ENCODE measurements at places on chromosomes 16 and 17.
A peak's percentile ranks its signal among the peaks of the same experiment; 100 is the strongest.

DNA sequence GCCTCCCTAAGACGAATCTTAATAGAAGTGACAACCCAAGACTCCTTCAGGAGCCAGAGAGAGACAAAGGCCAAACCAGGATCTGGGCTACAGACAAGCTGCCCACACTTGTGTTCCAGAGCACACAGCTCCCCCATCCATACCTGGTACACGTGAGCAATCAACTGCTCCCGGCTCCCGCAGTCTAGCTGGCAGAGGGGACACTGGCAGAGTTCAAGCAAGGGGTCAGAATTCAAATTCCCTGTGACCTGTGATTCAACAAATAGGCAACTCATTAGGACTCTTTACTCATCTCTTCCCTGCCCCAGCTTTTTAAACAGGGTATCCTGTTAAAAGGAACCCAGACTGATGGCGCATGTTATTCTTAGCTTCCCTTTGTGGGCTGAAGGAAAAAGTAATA, 18.2 kb downstream of the ATXN1L start:
- no peak for DNase-seq

- DNase-seq, result peak; percentile 31
Observed at GRCh38 chr17:79082311-79083190, 7.9 kb downstream of the ENGASE start.

- no peak for DNase-seq
Observed at GRCh38 chr16:86664522-86665318, 86.4 kb downstream of the FOXL1 start.

DNA sequence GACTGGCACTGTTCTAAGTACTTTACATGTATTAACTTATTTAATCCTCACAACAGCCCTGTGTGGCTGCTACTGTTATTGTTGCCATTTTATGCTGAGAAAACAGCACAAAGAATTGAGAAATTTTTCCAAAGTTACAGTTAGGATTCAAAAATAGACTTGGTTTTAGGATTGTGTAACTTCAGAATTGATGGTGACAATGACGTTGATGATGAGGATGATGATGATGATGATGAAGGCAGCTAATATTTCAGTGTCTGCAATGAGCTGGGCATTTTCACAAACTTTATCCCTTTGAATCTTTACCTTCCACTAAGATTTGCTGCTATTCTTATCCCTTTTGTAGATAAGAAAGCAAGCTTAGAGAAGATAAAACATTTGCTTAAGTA, 22.1 kb downstream of the PRKCB start:
- DNase-seq, result no peak

DNA sequence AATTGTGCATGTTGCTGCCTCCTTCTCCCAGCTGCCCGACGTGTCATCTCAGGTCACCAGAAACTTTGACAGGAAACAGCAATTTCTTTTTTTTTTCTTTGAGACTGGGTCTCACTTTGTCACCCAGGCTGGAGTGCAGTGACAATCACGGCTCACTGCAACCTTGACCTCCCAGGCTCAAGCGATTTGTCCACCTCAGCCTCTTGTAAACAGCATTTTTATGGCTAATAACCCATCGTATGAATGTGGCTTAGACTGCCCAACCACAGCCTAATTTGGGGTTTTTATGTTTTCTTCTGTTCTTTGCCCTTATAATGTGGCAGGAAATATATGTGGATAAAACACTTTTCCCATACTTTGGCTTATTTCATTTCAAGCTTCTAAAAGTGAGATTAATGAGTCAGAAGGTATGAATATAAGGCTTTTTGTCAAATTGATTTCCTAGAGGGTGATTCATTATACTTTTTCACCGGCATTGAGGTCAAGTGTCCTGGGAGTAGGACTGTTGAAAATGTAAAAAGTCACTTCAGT, 31.0 kb upstream of the SLC5A10 start:
- no peak for DNase-seq

DNA sequence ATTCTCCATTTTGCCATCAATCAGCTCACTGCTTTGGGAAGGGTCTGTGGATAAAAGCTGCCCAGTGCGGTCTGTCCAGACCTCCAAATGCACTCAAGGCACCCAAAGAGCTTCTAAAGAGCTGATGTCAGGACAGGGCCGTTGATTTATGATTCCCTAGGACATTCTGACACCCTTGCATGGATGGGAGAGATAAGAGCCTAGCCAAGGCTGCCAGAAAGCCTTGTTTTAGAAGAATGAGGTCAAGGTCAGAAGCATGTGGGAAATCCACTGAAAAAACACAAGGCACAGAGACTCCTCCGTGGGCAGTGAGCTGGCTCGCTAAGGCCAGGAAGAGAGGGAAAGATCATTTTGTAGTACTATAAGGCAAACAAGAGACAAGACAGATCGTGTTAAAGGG, 214.0 kb downstream of the CDH11 start:
- no peak for DNase-seq

- DNase-seq, result no peak
Observed at GRCh38 chr16:47375423-47375822, 85.4 kb downstream of the ITFG1 start.

DNA sequence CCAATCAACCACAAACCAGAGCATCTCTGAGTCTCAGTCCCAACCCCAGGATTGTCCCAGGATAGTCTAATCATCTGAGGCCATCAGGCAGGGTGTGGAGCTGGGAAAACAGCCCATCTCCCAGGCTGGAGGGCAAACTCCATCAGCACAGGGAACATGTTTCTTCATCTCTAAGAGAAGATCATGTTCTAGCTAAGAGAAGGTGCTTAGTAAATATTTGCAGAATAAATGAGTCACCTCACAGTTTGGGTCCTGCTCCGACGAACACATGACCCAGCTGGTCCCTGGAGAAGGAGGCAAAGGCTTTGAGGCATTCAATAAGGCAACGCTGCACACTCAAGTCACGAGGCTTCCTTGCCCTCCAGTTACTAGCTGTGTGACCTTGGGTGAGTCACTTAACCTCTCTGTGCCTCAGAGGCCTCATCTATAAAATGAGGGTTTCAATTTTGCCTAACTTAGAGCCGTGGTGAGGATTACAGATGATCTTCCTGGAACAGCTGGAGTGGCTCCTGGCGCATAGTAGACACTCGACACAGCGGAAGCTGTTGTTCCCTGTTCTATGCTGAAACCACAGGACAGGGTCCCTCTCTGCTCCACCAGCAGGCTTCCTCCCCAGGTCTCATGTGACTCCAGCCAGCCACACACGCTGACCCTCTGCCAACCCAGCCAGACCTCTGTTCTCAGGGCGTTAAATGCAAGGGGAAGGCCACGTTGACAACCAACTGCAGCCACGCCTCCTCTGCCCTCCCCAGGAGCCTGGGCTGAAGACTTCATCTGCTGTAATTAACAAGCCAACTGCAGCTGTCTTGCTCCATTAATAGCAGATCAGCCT, 10.3 kb upstream of the RPL38 start:
- no peak for DNase-seq

DNA sequence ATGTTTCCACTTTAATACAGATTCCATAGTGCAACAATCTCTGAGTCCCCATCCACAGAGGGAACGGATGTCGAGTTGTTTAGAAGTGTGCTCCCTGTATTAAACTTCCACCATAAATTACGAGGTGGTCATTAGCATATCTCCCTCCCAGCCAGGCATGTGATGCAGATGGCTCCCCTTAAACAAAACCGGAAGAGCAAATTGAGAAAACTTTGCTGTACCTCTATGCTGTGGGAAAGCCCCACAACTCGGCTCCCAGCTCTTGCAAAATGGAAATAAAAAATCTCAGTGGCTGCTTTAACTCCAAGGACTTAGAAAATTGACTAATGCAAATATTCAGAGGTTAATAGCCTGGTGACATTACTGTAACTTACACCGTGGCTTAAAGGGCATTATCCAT, 290.9 kb downstream of the MAF start:
- no peak for DNase-seq

- no peak for DNase-seq
Observed at GRCh38 chr17:6716736-6717135, 3.6 kb upstream of the SLC13A5 start.

- no peak for DNase-seq
Observed at GRCh38 chr16:181565-182021, 1.3 kb downstream of the HBQ1 start.

- DNase-seq, result no peak
Observed at GRCh38 chr17:73650140-73650539, 5.9 kb upstream of the SDK2 start.

DNA sequence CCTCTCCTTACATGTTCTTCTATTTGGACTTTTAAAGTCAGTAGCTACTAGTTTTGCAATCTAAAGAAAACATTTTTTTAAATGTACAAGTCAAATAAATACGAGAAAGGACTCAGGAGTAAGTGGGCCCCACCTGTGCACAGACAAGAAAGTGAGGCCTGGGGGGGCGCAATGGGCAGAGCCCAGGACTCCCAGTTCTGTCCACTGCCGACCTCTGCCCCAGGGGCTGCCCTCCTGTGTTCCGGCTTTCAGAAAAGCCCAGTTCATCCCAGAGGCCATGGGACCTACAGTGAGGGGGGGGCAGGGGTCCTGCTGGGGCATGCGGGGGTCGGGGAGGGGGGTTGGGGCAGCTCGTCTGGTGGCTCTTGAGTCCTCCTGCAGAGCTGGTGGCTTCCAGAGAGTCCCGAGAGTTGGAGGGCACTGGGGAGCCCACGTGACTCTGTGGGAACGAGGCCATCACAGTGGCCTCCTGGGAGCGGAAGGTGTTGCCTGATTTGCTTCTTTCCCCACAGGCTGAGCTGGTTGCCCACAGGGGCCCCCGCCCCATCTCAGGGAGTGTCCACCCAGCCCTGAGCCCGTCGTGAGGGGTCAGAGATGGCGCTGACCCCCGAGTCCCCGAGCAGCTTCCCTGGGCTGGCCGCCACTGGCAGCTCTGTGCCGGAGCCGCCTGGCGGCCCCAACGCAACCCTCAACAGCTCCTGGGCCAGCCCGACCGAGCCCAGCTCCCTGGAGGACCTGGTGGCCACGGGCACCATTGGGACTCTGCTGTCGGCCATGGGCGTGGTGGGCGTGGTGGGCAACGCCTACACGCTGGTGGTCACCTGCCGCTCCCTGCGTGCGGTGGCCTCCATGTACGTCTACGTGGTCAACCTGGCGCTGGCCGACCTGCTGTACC, 2.4 kb downstream of the UTS2R start:
- no peak for DNase-seq

- DNase-seq, result no peak
Observed at GRCh38 chr16:67068212-67068753, 39.3 kb downstream of the CBFB start.

DNA sequence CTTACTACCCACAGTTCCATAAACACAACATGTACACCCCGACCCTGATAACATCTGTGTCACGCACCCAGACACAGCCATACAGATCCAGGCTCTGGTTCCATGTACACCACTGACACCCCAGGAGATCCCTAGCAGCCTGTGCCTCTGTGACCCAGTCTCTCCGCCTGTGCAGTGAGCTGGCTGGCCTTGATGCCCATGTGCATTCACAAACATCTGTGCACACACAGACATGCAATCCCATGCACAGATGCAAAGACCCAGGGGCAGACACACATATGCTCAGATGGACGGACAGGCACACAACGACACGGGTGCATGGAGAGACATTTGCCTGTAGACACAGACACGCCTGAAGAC, 4.1 kb downstream of the CCDC102A start:
- DNase-seq, result no peak

DNA sequence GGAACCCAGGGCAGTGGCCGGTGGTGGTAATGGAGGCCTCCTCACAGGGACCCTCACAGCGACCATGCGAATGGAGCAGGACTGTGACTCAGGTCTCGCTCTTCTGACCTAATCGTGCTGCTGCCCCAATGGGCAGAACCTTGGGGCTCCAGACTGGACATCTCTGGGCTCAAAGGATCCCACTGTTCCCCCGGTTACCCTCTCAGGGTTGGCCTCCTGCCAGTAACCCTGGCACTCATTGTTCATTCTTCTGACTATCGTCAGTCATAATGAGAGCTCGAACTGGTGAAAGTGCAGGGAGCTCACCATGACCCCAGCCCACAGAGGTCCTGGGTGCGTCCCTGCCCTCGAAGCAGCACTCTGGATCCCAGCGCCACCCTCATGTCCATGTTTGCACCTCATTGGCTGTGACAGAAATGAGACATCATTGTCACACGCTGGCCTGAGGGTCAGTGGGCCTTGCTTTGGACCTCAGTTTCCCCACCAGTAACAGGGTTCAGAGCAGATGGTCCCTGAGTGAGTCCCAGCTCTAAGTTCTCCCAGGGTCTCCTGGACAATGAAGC, 4.0 kb upstream of the NPRL3 start:
- DNase-seq, result no peak

DNA sequence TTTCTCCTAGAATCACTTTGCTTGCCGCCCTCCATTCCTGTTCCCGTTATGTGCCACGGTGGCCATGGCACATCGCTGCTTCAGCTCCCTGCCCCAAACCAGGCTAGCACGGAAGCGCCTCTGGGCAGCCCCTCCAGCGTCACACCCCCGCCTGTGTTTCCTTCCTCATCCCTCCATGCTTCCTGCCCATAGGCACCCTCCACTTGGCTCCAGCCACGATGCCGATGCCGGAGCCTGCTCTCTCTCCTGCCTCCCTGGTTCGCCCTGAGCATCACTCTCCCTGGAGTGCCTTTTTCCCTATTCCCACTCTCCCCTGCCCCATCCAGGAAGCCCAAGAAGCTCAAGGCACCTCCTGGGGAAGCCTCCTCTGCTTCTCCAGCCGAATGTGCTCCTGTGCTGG, 3.2 kb upstream of the ARHGAP23 start:
- DNase-seq, result no peak

DNA sequence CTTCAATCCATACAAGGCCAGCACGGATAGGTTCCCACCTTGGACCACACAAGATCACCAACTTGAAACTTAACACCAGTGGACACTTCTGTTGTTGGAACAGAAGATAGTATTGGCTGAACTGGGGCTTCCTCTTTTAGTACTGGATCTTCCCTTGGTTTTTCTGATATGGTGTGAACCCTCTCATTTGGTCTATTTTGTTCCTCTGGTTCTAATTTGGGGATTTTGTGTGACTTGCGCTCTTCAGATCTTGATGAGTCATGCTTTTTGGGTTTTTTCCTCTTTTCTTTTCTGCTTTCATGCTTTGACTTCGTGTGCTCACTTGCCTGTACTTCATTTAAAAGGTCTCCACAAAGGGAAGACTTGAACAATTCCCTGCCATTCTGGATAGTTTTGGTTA, 39.0 kb downstream of the SOST start:
- DNase-seq, result no peak

DNA sequence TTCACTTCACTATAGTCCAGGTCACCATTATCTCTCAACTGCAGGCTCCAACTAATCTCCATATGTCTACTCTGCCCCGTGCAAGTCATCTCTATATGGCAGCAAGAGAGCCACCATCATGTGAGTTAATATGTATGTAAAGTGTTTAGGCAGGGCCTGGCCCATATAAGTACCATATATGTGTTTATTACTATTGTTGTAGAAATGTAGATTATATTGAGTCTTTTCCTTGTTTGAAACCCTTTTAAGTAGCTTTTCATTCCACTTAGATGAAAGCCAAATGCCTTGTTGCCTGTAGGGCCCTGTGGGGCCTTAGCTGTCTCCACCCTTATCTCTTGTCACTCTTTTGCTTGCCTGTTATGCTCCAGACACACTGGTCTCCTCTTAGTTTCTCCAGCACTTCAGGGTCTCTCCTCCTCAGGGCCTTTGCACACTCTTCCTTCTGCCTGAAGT, 164.0 kb downstream of the PHKB start:
- DNase-seq, result no peak

GRCh38 chr17:13646411-13646810, 44.7 kb upstream of the HS3ST3A1 start:
- DNase-seq, result no peak

Data from activated naive CD4-positive, alpha-beta T cell (primary cell).